ENCODE measurements at places on chromosomes 1 and 21.

DNA sequence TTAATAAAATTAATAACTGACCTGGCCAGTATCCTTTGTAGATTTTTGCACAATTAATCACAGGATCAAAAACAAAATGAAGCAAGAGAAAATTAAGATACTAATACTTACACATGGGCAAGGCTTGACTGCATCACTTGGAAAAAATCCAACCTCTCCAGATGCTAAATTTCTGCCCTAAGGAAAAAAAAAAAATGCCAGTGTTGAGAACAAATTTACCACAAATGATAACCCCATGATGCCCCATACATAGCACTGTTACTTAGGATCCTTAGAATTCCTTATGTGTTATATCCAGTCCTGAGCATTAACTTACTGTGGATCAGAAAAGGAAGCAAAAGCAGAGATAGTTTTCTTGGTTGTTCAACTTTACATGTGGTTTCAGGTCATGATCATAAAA lies 347.5 kb downstream of the VAV3 start:
- DNase-seq = no peak

DNA sequence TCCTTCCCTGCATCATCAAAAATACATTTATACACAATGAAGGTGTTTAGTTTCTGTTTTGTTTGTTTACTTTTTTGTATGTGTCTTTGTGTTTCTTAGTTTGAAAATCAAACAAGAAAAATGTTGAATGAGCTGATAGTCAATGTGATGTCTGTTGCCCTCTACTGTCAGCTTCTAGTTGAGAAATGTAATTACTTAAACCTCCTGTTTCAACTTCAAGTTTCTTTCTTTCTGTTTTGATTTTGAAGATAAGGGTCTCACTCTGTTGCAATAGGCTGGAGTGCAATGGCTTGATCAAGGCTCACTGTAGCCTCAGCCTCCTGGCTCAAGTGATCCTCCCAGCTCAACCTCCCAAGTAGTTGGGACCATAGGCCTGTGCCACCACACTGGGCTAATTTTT lies 37.5 kb downstream of the SPTA1 start:
- DNase-seq = peak; percentile 55

DNA sequence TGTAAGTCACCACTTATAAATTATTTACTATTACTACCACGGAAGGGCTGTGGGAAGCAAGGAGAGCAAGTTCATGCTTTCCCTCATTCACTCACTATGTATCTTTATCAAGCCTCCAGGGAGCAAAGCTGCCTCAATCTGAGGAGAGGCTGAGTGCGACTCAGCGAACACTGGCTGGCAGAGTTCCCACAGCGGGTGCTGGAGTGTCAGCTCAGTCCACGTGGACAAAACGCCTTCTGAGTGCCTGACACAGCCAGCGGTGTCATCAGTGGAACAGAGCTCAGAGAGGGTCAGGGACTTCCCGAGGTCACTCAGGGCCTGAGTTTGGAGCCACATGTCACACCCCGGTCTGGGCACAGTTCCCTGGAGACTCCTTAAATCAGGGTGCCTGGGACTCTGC lies 16.9 kb downstream of the MATN1 start:
- DNase-seq = peak; percentile 46

- DNase-seq = no peak
These were observed 14.5 kb downstream of the LAPTM5 start for GRCh38 chr1:30742963-30743559.

- no peak for DNase-seq
These were observed 4.9 kb upstream of the PROX1 start for GRCh38 chr1:213982672-213983492.

GRCh38 chr1:220572416-220572815 lies 44.5 kb downstream of the MARK1 start:
- peak; percentile 54 for DNase-seq

DNA sequence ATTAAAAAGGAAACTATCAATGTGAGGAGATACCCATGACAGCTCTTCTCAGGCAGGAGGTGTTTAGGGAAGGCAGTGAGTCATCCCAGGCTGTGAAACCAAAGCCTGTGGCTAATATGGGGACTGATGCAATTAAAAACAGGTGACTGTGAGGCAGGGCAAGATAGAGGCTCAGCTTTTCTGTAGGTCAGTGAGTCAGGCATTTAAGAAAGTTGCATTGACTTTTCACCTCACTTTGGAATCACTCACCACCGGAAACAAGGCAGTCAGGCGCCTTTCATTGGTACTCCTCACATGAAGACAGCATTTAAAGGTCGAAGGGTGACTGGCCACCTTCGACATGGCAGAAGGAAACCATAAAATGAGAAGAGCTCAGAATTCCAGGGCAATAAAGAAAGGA lies 54.5 kb downstream of the PAPPA2 start:
- no peak for DNase-seq
